ENCODE measurements at places on chromosomes 12 and 14. TPM values are rescaled to one million over a fixed set of nuclear protein-coding genes. Genes with fewer than 3 reads are reported as not detected.

Gene EXOC5
- 58.6 TPM for total RNA-seq

Gene DTX1
- total RNA-seq = not detected

Gene AICDA
- not detected for total RNA-seq

Gene PRICKLE1
- 13.2 TPM for total RNA-seq

Gene BCL2L14
- not detected for total RNA-seq

DNA sequence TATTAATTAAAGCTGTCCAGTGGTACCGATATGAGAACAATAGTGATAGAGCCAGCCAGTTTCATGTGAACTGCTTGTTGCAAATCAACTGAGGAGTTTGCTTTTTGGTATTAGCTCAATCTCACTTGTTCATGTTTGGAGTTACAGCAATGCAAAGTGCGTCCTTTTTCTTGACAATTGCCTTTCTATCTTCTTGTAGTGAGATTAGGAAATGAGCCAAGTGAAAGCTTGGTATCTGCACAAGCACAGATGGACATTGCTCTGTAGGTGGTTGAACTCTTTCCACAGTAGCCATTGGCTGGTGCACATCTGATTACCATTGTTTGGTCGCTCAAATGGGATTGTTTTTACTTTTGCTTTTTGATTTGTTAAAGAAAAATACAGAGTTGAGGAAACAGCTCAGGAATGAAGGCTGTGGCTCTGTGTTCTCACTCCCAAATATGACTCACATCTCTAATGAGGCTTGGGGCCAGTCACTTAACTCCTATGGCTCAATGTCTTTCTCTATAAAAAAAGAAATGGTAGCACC is 241.4 kb downstream of the BMP4 start:
- DNase-seq = peak; percentile 59

- peak; percentile 73 for DNase-seq
Observed at GRCh38 chr12:85872497-85873091, 1.5 kb upstream of the NTS start.

- DNase-seq = no peak
Observed at GRCh38 chr12:12365446-12365802, 8.5 kb downstream of the BORCS5 start.

- DNase-seq = no peak
Observed at GRCh38 chr14:31283153-31283552, 75.6 kb upstream of the HECTD1 start.

DNA sequence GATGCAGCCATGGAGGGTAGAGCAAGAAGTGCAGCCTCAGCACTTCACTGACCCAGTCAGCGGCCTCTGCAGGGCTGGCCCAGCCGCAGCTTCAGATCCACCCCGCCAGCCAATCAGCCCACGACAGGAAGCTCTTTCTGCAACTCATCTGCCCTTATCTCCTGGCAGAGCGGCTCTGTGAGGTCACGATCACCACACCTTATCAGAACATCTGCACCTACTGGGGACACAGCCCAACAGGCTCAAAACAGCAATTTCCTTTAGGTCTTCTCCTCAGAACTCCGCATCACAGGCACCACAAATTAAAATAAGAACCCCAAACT is 287.3 kb downstream of the BCL11B start:
- DNase-seq = no peak

DNA sequence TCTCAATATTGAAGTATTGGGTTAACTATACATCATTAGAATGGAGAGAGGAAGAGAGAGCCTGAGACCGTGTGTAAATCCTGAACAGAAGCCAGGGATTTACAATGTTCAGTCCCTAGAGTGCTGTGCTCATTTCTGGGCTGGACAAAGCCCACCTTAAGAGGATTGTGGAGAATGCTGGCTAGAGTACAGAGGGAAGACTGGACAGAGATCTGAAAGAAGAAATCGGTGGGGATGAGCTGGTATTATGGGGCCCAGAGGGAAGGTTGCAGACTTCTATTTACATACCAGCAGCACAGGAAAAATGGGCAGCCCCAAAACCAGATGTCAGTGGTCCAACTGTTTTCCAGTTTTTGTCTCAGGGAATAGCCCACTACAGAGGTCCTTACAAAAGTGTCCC is 42.3 kb downstream of the RTN1 start:
- DNase-seq = no peak

DNA sequence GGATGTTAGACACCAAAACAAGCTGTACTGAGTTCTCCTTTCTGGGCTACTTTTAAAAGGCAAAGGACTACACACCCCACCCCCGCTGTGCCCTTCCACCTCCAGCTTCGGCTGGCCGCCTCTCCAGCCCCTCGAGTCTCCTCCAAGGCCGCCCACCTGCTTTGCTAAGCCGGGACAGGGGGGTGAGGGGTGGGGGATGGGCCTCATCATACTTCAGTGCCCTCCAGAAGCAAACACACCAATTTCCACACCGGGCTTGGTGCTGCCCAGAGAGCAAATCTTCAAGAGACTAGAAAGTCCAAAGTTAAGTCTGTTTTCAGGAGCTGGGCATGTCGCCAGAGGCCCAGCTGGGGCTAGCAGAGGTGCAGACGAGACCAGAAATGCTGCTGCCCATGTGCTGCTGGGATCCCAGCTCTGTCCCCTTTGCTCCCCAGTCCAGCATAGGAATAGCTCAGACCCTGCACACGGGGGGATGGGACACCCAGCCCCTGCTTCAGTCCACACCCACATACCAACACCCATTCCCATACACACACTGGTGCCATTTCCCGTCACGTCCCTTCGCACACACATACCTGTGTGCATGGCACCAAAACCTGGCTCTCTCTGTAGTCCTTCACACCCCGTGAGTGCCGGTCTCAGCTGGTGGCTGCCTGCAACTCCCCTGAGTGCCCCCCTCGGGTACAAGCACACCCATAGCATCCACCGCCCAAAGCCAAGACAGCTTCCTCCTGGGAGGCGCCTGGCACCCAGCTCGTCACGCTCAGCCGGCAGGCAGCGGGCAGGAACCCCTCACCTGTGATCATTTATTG is 1.0 kb downstream of the SLC6A12 start:
- DNase-seq = no peak

DNA sequence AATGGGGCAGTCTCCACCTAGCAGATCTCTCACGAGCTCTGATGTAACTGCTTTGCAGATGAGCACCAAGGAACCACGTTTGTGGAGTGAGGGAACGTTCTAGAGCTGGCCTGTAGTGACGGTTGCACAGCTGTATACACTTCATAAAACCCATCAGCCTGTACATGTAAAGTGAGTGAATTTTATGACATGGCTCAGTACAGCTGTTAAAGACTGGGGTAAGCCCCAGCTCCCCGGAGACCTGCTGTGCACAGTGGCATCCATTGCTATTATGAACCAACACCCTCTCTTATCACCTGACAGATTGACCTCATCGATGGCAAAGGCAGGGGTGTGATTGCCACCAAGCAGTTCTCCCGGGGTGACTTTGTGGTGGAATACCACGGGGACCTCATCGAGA is 20.6 kb downstream of the KMT5A start:
- no peak for DNase-seq

DNA sequence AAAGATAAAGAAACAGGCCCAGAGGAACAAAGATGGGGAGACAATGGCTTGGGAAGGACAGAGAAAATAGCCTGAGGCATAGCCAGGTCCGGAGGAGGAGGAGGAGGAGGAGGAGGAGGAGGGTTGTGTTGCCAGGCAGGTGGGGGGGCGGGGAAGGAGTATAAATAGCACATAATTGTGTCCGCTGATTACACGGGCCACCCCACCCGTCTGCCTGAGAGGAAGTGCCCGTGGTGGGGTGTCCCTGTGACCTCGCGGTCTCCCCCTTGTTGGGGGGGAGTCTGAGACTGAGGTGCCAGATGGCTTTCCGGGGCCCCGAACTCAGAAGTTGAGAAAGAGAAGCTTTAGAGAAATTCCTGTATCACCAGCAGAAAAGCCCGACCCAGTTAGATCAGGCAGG is 1.9 kb upstream of the SP7 start:
- DNase-seq = no peak

Measured in GM23248 (cell line).